SW 1271 (cell line): ENCODE measurements at places on chromosomes 5 and 9.

DNA sequence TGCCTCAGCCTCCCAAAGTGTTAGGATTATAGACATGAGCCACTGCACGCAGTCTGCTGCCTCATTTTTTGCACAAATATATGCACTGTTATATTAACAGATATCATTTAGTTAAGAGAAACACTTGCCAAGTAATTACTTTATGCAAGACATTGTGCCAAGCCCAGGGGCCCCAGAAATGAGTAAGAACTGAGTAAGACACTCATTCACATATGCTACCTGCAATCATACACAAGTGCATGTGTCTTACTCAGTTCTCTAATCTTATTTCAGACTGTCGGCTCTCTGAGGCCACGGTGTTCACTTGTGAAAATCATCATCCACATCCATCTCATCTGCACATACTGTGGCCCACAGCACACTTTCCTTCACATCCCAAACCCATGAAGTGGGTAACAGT, 16.0 kb downstream of the TRAF1 start:
- no peak for DNase-seq

DNA sequence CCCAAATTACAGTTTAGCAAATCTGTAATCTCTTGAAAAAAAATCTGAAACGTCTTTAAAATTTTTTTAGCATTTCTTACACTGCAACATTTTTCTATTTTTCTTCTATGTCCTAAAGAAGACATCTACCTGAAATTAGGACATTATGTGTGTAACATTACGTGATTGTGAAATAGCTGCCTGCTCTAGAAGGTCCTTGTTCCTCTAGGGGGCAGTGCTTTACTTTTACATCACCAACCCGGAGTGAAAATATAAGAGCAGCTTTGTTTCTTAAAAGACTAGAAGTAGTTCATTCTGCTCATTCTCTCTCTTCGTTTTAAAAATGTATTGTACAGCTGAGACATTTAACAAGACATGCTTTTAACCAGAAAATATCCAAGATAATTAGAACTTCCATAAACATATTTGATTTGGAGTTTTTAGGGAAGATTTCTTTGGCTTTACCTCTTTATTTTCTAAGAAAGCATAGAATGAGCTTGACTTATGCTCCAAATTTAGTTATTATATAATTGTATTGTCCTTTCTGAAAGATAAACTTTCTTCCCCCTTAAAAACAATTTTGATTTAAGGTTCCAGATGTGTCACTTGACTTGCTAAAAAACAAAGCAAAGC, 48.1 kb upstream of the RIOK2 start:
- peak; percentile 88 for DNase-seq

GRCh38 chr9:108486831-108487230, 369.0 kb downstream of the ACTL7B start:
- DNase-seq, result no peak

DNA sequence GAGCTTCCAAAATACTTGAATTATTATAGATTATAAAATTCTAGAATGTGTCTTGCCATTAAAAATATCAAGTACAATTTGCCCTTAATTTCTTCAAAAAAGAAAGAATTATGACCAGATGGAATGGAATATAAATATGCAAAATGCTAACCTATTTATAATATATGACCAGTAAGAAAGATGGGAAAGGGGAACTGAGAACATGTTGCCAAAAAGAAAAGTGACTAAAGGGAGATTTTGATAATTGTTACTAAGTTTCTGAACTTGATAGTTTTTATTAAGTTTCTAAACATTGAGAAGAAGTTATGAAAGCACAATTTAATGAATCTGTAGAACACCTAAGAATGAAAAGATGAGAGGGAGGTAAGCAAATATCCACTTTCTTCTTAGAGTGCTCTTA, 188.4 kb upstream of the NR4A3 start:
- no peak for DNase-seq

DNA sequence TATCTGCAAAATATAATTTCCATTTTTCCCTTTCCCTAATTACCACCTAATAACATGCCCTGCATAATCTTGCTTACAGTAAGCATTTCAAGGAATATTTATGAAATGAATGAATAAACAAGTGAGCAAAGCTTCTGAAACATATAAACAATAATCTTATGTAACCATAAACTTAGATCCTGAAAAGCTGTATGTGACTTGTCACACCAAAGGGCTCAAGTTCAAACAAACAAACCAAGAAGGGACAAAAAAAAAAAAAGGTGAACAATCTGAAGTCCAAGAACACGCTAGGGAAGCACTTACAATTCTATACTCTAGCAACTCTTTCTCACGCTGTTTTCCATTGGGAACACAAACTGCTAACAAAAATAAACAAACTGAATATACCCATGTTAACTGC, 36.3 kb downstream of the PLPP1 start:
- DNase-seq, result no peak

GRCh38 chr9:33175649-33176325, 8.7 kb upstream of the B4GALT1 start:
- DNase-seq, result no peak

DNA sequence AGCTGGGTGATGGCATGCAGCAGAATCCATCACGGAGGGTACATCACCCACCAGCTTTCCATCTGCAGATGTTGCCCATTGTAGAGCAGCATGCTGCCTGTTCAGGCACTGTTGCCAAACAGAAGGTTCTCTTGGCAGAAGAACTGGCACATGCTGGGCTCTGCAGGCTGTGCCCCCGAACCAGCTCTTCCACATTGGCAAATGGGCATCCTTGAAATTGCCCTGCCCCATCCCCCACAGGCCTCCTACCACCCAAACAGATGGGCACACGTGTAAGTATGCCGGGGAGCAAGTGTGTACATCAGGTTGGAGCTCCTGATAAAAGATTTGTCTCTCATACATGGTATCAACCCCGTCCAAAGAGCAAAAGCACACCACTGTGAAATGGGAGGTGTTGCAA, 220.3 kb upstream of the TAS2R1 start:
- no peak for DNase-seq

- DNase-seq, result no peak
These were observed 26.6 kb upstream of the CREBRF start for GRCh38 chr5:173029499-173029921.

DNA sequence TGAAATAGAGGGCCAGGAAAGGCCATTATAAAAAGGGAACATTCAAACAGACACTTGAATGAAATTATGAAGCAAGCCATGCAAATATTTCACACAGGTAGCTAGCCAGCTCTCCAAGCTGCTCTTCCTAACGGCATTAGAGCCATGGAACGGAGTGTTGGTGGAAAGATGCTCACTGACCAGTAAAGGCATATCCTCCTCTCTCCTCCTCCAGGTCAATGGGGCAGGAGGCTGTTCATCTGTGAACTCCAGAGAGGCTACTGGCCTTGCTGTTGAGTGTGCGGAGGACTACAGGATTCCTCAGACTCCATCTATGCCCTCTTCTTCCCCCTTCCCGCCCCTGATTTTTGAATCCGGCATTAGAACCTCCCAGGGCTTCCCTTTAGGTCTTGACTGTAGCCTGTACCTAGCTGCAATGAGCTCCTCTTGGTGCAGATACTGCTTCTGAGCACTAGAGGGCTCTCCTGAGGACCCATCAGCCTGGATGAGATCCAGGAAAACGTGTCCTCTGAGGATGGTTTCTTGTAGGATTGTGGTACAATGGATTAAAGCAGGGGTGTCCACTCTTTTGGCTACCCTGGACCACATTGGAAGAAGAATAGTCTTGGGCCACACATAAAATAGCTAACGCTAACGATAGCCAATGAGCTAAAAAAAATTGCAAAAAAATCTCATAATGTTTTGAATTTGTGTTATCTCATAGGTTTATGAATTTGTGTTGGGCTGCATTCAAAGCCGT, 162.2 kb downstream of the SREK1 start:
- DNase-seq, result peak; percentile 74

DNA sequence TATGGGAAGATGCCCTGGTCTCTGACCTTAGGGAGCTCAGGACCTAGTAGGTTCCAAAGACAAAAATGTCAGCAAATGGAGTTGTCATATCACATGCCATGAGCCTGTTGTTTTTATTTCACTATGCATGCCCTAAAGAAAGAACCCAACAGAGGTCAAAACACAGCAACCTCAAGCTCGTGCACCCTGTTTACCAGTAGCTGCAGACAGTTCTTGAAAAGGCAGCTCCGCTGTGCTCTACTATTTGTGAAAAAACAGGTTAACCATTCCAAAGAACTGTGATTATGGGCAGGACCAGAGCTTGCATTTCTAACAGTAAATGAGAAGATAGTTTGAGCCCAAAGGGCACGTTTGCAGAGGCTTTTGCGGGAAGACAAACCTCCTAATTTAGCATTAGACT, 22.8 kb downstream of the ITK start:
- no peak for DNase-seq

- no peak for DNase-seq
These were observed 73.0 kb downstream of the EHMT1 start for GRCh38 chr9:137691646-137692351.

DNA sequence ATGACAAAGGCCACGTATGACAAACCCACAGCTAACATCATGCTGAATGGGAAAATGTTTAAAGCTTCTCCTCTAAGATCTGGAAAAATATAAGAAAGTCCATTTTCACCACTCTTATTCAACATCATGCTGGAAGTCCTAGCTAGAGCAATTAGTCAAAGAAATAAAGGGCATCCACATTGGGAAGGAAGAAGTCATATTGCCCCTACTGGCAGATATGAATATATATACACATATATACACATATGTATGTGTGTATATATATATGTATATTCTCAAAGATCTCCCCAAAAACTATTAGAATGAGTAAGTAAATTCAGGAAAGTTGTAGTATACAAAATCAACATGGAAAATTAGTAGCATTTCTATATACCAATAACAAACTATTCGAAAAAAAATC, 17.1 kb downstream of the APBA1 start:
- peak; percentile 6 for DNase-seq

DNA sequence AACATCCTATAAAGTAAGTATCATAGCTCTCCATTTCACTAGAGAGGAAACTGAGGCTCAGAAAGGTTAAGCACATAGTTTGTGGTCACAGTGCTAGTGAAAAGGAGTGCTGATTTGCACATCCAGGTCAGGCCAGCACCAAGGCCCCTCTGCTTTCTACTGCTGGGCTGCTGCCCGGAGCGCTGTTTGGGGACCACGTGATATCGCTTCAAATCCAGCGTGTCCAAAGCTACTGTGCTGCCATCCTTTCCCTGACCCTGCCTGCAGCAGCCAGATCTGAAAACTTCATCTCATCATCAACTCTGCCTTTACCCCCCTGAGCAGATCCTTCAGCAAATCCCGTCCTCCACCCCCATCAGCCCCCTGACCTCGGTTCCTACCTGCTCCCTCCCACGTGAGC, 40.7 kb upstream of the AKNA start:
- no peak for DNase-seq
